Osteocyte (in vitro differentiated cells): ENCODE measurements at places on chromosomes 12 and 14.

- DNase-seq, result no peak
- H3K36me3 ChIP-seq, result no peaks in the 10 kb centered on the region
- H3K4me3 ChIP-seq, result no peak overlapping the region
- no peak overlapping the region for H3K27ac ChIP-seq
- H3K4me1 ChIP-seq, result no peaks in the 10 kb centered on the region
Measured at GRCh38 chr12:14289601-14290000, 75.9 kb upstream of the ATF7IP start.

DNA sequence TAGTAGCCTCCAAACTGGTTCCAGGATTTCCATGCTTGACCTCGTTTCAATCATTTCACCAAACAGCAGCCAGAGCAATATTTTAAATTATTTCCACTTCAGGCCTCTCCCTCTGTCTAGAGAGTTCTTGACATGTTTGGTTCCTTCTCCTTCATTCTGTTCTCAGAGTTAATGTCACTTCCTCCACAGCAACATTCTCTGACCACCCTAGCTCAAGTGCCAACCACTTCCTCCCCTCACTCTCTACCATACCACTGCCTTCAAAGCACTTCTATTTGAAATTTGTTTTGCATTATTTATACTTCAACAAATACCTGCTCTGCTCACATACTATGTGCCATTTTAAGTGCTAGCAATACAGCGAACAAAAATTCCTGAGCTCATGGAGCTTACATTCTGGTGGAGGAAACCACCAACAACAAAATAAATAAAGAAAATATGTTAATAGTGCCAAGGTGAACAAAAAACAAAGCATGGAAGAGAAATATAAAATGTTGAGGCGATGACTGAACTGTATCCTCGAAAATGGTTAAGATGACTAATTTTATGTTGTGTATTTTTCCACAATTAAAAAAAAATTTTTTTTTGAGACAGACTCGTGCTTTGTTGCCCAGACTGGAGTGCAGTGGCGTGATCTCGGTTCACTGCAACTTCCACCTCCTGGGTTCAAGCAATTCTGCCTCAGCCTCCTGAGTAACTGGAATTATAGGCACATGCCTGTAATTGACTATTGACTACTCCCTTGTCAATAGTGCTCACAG lies 17.3 kb downstream of the BAZ1A start:
- peaks cover 4% of the 10 kb centered on the region for H3K4me1 ChIP-seq
- H3K4me3 ChIP-seq, result no peak overlapping the region
- no peak for DNase-seq

- H3K27me3 ChIP-seq, result no peaks in the 10 kb centered on the region
- no peak overlapping the region for H3K4me3 ChIP-seq
- H3K4me1 ChIP-seq, result peaks cover 13% of the 10 kb centered on the region
- no peak for DNase-seq
- H3K36me3 ChIP-seq, result no peaks in the 10 kb centered on the region
Measured at GRCh38 chr14:22502551-22502950, 86.5 kb downstream of the DAD1 start.

DNA sequence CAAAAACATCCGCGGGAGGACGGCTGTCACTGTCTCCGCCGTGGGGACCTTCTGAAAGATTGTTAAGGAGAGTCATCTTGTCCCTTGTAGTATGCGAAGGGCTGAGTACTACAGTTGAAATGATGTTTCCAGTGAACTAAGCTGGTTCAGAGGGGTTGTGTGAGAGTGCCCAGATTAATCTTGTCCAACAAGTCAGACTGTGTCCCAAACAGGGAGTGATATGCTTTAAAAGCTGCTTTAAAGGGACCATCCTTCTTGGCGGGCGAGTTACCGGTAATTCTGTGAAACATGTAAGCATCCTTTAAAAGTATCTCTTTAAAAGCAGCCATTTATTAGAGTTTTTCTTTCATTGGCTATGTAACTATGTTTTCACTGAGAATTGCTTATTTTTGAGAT lies 1.1 kb downstream of the WDR20 start:
- H3K36me3 ChIP-seq, result peaks cover under 1% of the 10 kb centered on the region
- no peaks in the 10 kb centered on the region for H3K27me3 ChIP-seq
- H3K4me1 ChIP-seq, result peaks cover 18% of the 10 kb centered on the region

DNA sequence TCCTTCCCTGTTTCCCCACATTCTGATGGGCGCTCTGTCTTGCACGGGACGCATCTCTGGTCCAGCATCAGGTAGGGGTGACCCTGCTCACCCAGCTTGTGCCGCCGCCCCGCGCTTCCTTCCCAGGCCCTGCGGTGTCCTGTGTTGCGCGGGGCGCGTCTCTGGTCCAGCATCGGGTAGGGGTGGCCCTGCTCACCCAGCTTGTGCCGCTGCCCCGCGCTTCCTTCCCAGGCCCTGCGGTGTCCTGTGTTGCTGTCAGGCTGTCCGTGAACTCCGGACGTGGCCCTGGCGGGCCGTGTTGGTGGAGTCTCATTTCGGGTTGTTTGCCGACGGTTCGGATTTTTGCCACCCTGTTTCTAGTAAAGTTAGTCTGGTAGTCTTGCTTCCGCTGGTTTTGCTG lies 6.8 kb downstream of the FBRSL1 start:
- H3K27me3 ChIP-seq, result no peaks in the 10 kb centered on the region
- peaks cover 4% of the 10 kb centered on the region for H3K36me3 ChIP-seq
- peaks cover 24% of the 10 kb centered on the region for H3K4me1 ChIP-seq
- no peak overlapping the region for H3K4me3 ChIP-seq
- no peak overlapping the region for H3K27ac ChIP-seq

- H3K27ac ChIP-seq, result no peak overlapping the region
- no peak overlapping the region for H3K4me3 ChIP-seq
- H3K27me3 ChIP-seq, result no peaks in the 10 kb centered on the region
- peaks cover 5% of the 10 kb centered on the region for H3K4me1 ChIP-seq
- no peak for DNase-seq
Measured at GRCh38 chr12:943051-943450, 6.4 kb downstream of the RAD52 start.
